Activated CD4-positive, alpha-beta T cell treated with anti-CD3 and anti-CD28 coated beads, Interleukin-2, amount 50 U/mL, for 1 hour (primary cell): ENCODE measurements at places on chromosomes 1 and 21.

- no peak for DNase-seq
These were observed 69.7 kb downstream of the NOS1AP start for GRCh38 chr1:162139211-162139610.

- DNase-seq = peak; percentile 44
These were observed 898 bp upstream of the TMEM200B start for GRCh38 chr1:29124366-29125236.

DNA sequence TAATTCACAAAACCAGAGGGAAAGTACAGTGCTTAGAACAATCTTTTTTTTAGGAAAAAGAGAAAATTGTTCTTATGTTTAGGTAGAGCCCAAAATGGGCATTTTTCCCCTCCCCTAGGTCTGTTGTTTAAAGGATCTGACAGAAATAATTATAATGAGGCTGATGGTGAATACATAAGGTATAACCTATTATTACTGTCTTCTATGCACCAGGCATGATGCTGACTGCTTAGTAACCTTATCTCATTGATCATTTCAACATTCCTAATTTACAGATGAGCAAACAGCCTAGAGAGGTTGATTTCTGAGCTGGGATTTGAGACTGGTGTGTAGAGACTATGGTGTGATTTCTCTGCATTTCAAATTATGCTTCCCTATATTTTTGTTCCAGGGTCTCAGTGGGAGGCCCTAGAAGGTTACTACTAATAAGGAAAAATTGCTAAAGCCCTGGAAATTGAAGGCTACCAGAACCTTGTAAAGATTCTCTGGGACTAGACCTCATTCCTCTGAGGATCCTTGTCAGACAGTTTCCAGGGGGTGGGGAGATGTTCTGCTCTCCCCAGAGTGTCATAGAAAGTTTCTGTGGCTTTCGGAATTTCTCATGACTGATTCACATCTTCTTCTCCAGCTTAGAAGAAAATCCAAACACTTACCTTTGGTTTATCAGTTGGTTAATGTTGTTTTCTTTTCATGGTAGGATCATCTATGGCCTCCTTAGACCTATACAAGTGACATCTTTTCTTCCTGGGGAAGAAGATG is 44.9 kb downstream of the ROR1 start:
- DNase-seq = no peak

DNA sequence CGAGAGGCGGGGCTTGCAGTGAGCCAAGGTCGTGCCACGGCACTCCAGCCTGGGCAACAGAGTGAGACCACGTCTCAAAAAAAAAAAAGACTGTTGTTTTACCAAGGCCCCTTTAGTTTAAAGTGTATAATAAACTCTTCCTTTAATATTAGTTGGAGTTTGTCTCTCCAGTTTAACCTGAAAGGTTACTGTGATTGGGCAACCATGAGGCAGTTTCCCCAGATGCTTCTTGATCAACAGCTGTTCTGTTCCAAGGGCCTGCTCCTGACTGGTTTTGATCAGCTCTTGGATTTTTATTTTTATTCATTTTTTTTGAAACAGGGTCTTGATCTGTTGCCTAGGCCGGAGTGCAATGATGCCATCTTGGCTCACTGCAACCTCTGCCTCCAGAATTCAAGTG is 18.1 kb upstream of the C2CD2 start:
- no peak for DNase-seq

- no peak for DNase-seq
These were observed 65.1 kb upstream of the RGL1 start for GRCh38 chr1:183739741-183740271.

- no peak for DNase-seq
These were observed 1.7 kb downstream of the PLEKHM2 start for GRCh38 chr1:15685820-15686219.

- DNase-seq = no peak
These were observed 44.6 kb upstream of the IFNLR1 start for GRCh38 chr1:24231701-24232100.

DNA sequence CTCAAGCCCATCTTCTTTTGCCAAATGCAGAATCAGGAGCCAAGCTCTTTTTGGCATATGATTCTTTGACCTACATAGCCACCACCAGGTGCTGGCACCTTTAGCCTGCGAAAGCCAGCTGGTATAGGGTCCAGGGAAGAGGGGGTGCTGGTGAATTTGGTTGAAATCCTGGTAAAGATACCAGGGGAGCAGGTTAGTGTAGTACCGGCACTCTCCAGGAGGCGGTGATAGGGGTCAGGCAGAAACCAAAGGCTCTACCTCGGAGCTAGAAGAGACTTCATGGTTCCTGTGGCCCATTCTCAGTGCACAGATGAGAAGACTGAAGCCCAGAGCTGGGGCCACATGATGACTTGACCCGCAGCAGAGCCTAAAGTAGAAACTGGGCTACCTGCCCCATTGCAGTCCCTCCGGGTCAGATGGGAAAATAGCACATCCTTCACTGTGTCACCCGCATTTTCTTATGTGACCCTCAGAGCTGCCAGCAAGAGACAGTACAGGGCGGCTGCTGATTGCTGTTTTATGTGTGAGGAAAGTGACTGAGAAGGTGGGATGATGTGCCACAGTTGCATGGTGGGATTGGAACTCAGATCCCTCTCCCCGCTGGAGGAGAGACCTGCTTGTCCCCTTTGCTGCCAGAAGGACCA is 36.0 kb upstream of the IL19 start:
- DNase-seq = peak; percentile 91

DNA sequence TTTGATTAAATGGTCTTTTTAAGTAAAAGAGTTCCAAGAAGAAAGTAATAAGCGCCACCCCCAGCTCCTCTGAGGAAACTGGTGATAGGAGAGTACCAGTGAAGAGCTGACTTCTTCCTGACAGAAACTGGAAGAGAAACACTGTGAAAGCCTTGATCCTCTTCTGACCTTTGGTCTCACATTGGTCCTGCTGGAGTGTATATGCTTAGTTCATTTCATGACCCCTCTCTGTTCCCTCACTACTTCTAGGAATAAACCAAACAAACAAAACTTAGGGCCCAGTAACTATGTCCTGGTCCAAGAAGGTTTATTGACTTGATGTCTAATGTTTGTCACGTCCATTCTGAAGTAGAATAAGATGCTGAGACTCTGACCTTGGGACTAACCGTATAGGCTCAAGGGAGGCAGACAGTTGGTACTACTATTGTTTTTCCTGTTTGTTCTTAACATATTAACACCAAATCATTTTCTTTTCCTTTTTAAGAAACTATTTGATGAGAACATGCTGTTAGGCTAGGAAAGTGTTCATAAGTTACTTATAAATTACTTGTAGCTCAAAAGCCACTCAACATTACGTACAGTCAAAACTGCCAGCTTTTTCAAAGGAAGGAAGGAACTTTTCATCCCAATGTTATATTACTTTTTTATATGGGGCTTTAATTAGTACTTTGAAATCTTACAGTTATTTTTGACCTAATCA is 57.9 kb downstream of the MIER1 start:
- no peak for DNase-seq

GRCh38 chr1:110281363-110282290 is 57.5 kb upstream of the RBM15 start:
- no peak for DNase-seq

DNA sequence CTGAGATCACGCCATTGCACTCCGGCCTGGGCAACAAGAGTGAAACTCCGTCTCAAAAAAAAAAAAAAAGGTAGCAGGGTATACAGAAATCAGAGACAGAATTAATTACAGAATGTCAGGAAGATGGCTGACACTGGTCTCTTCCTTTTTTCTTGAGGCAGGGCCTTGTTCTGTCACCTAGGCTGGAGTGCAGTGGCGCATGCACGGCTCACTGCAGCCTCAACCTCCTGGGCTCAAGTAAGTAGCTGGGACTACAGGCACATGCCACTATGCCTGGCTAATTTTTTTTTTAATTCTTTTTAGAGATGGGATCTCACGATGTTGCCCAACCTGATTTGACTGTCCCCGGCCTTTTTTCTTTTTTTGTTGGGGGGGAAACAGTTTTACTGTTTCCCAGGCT is 16.4 kb downstream of the RNU5D-1 start:
- DNase-seq = no peak

GRCh38 chr1:48016515-48016914 is 19.3 kb upstream of the TRABD2B start:
- DNase-seq = no peak

DNA sequence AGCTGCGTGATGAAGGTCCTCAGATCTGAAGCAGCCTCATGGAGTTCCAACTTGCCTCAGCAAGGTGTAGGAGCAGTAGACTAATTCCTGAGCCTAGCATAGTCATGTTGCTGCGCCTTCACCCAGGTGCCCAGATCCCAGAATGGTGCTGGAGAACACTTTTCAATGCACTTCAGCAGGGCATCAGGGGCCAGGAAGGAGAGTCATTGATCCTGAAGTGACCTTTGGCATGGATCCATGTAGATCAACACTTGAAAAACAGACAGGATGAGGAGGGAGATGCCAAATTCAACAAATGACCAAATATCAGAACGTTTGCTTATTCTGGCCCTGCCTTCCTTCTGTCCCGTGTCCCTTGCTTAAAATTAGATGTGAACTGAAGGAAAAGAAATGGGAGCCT is 91.9 kb downstream of the LEPR start:
- no peak for DNase-seq

DNA sequence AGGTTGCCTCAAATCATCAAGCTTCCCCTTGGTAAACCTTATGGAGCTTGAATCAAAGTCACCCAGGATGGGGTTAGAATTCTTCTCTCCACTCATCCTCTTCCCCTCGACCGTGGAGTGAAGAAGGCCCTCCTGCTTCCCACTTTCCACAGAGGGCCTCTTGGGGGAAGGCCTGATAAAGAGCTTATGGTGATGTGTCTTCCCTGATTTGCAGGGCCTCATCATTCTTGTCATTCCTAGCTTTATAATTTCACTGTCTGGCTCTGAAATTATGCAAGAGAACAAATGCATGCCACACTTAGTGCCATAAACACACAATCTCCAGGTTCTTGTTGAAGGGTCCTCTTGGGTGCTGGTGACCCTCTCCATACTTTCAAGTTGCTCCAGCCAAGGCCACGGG is 101.2 kb downstream of the HMGB4 start:
- no peak for DNase-seq

GRCh38 chr1:169240449-169241232 is 127.0 kb downstream of the NME7 start:
- DNase-seq = no peak

DNA sequence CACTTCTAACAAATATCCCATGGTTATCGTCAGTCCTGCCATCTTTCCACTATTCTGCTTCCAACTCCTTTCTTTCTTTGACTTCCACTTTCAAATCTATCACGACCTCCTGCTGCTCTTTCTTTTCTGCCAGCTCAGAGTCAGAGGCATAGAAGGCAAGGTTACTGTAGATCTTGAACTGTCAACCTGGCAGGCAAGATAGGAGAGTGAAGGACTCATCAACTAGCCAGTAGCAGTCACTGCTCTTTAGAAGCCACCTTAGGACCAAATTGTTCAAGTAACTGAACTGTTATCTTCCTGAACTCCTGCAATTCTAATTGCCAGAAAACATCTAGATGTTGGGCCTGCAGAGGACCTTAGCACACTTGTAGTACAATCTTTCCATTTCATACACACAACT is 13.1 kb upstream of the FCER1A start:
- no peak for DNase-seq

- DNase-seq = no peak
These were observed 9.8 kb downstream of the ABCA4 start for GRCh38 chr1:94110946-94111740.

- no peak for DNase-seq
These were observed 175.4 kb downstream of the HIVEP3 start for GRCh38 chr1:41743366-41743765.

- no peak for DNase-seq
These were observed 70.4 kb downstream of the ACTL8 start for GRCh38 chr1:17825273-17826164.

DNA sequence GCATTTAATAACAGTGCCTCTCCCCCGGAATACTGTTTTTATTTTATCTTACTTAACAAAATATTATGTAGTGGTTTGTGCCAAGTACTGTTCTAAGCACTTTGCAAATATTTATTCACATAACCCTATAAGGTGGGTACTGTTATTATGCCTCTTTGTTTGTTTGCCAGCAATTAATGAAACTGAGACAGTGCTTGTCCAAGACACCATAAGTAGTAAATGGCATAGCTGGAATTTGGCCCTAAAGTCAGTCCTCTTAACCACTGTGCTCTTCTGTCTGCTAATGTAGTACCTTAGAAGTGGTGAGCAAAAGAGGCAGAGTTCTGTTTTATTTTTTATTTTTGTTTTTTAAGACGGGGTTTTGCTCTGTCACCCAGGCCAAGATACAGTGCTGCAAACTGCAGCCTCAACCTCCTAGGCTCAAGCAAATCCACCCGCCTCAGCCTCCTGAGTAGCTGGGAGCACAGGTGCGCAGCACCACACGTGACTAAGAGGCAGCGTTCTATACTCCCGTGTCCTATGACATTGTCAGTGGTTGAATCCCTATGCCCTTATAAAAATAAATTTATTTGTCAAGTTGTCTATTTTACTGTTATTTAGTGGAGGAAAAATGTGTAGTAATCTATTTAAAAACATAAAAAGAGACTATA is 165.8 kb downstream of the CLEC20A start:
- no peak for DNase-seq

- no peak for DNase-seq
These were observed 94.6 kb downstream of the FGGY start for GRCh38 chr1:59391212-59392179.

DNA sequence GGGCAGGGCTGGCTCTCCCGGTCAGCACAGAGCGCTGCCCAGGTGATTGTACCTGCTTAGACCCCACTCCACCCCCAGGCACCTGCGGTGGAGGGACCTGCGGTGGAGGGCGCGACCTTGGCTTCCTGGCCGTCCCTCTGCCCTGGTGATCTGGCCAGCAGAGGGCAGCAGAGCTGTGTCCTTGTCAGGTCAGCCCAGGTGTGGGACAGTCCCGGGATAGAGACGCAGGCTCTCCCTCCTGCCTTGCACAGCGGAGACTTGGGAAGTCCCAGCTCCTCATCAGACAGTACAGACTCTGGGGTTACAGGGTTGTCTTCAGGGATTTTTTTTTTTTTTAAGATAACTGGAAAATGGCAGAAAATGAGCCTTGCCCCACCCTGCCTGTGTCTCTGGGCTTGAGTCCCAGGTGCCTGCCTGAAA is 10.0 kb downstream of the SLX9 start:
- peak; percentile 86 for DNase-seq

DNA sequence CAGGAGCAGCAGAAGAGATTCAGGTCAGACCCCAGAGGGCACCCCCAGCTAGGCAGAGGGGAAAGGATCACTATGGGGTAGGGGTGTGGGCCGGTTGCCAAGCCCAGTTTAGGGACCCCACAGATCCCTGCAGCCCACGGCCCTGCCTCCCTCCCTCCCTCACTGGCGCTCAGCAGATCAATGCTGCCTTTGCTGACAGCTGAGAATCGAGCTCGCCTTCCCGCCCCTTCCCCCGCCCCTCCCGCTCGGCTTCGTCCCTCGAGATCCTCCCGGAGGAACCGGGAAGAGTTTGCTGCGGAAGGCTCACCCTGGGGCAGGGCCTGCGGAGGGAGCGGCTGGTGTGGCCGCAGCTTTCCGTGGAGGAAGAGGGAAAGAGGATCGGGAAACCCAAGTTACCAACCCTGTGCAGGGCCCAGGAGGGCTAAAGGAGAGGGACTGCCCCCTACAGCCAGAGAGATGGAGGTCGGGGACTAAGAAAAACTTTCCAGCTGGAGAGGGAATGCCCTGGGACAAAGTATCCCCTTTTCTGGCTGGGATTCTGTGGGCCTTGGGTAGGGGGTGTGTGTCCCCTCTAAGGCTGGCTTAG is 1.1 kb upstream of the KCNQ4 start:
- DNase-seq = no peak

- no peak for DNase-seq
These were observed 132.2 kb upstream of the HOOK1 start for GRCh38 chr1:59682396-59683080.

GRCh38 chr1:113434081-113434873 is 44.0 kb downstream of the MAGI3 start:
- no peak for DNase-seq
